ENCODE measurements at places on chromosomes 7 and 10.

DNA sequence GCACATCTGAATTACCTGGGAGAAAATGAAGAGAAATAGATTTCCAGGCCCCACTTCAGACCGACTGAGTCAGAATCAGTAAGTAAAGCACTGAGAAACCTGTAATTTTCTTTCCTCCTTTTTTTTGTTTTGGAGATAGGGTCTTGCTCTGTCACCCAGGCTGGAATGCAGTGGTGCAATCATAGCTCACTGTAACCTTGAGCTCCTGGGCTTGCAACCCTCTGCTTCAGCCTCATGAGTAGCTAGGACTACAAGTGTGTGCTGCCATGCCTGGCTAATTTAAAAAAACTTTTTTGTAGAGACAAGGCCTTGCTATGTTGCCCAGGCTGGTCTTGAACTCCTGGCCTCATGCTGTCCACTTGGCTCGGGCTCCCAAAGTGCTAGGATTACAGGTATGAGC is 260.2 kb downstream of the STK31 start:
- DNase-seq = no peak

DNA sequence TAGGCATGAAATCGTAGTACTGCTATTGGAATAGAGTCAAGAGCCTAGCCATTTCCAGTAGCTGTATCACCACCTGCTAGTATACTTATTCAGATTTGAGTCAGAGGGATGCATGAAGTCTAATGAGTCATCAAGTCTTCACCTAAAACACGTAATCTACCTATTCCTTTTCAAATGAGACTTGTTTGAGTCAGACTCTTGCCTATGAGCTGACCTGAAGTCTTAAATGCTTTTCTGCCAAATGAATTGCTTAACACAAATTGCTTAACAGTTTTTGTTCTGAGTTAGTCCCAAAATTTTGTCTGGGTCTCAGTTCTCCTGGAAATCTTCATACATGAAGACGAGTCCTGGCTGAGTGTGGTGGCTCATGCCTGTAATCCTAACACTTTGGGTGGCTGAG is 165.2 kb downstream of the GNAT3 start:
- no peak for DNase-seq

DNA sequence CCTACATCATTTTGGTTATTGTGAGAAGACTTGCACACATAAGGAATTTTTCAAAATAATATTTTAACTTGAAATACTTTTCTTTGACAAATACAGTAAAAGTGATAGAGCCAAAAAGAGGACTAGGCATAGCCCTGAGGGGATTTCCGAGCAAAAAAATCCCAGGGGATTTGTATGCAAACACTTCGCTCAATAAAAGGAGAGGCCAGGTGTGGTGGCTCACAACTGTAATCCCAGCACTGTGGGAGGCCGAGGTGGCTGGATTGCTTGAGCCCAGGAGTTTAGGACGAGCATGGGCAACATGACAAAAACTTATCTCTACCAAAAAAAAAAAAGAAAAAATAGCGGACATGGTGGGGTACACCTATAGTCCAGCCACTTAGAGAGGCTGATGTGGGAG is 193.0 kb downstream of the PCDH15 start:
- no peak for DNase-seq

DNA sequence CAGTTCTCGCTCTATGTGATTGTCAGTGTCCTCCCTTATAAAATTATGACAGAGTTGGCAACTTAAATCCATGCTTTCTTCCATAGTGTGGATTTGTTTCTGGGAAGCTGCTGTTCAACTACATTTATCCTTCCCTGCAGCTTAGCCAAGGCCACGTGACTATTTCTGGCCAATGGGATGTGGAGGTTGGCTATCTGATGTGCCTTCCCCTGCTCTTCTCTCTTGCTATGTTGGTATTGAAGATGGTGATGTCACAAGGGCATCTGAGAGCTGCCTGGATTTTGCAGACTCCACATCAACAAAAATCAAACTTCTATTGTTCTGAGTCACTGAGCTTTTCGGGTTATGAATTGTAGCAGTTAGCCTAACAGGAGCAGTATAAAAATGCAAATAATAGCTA is 164.9 kb upstream of the RHOBTB1 start:
- DNase-seq = no peak

- DNase-seq = no peak
Measured at GRCh38 chr7:147103224-147103623, 986.6 kb downstream of the CNTNAP2 start.

GRCh38 chr7:25222666-25223065 is 5.6 kb downstream of the NPVF start:
- DNase-seq = no peak

DNA sequence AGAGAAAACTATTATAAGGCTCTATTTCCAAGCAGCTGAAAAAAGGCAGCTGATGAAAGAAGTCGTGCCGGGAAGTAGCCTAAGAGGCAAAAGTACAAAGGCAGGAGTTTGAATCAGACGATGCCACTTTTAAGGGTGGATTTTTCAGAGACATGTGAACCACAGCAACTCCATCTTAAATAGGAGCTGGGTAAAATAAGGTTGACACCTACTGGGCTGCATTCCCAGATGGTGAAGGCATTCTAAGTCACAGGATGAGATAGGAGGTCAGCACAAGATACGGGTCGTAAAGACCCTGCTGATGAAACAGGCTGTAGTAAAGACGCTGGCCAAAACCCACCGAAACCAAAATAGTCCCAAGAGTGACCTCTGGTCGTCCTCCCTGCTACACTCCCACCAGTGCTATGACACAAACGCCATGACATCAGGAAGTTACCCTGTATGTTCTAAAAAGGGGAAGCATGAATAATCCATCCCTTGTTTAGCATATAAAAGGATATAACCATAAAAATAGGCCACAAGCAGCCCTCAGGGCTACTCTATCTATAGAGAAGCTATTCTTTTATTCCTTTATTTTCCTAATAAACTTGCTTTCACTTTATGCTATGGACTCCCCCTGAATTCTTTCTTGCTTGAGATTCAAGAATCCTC is 45.5 kb upstream of the PRSS1 start:
- no peak for DNase-seq

Data from NCI-H2081 (cell line).